ENCODE measurements at places on chromosomes 7 and 10.

DNA sequence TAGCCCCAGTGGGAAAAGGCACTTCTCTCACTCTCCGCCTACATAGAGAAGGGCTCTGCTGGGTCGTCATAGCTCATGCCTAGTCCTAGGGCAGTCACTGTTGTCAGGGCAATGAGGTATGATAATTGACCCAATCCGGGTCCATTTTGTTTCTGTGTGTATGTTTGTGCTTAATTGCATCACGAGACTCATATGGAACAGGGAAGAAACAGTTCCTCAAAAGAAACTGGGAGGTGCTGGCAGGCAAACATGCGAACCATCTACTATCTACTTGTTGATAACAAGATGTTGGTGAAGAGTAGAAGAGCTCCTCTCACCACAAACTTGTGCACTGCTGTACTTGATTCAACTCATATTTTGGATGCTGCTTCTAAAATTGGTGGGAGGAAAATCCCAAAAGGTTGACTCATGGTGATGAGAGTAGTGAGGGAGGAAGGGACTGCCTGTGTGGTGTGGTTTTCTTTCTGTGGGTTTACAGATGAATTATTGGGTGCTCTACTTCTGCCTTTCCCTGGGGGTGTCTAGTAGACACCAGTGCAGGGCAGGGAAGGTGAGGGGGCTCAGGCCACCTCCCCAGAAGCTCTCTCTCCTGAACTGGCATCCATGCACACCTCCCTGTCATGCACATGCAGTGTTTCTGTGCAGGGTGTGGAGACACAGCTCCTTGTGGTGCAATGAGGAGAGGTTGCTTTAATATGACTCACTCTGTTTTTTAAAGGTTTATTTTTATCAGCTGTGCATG is 29.4 kb downstream of the LSMEM1 start:
- peak; percentile 11 for DNase-seq

DNA sequence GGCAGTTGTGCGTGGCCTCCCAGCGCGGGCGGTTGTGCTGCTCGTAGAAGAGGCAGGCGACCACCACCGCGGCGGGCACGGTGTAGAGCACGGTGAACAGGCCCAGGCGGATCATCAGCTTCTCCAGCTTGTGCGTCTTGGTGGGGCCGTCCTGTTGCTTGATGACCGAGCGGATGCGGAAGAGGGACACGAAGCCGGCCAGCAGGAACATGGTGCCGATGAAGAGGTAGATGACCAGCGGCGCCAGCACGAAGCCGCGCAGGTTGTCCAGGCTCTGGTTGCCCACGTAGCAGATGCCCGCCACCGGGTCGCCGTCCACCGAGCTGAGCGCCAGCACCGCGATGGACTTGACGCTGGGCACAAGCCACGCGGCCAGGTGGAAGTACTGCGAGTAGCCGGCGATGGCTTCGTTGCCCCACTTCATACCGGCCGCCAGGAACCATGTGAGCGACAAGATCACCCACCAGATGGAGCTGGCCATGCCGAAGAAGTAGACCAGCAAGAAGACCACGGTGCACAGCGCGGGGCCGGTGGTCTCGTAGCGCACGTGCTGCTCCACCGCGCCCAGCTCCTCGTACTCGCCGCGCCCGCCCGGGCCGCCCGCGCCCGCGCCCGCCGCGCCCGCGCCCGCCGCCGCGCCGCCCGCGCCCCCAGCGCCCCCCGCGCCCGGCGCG is 2.2 kb downstream of the FZD8 start:
- DNase-seq = no peak

DNA sequence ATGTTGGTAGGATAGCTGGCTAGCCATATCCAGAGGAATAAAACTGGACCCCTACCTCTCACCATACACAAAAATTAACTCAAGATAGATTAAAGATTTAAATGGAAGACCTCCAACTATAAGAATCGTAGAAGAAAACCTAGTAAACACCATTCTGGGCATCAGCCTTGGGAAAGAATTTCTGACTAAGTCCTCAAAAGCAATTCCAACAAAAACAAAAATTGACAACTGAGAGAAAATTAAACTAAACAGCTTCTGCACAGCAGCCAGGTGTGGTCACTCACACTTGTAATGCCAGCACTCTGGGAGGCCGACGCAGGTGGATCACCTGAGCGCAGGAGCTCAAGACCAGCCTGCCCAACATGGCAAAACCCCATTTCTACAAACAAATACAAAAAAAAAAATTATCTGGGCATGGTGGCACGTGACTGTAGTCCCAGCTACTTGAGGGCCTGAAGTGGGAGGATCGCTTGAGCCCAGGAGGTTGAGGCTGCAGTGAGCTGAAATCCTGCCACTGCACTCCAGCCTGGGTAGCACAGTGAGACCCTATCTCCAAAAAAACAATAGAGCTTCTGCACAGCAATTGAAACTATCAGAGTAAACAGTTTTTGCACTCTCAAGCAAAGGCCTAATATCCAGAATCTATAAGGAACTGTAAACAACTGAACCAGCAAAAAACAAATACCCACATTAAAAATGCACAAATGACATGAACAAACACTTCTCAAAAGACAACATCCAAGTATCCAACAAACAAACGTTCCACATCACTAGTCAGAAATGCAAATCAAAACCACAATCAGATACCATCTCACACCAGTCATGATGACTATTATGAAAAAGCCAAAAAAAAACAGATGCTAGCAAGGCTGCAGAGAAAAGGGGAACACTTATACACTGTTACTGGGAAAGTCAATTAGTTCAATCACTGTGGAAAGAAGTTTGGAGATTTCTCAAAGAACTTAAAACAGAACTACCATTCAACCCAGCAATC is 4.8 kb downstream of the CRPPA start:
- DNase-seq = no peak

DNA sequence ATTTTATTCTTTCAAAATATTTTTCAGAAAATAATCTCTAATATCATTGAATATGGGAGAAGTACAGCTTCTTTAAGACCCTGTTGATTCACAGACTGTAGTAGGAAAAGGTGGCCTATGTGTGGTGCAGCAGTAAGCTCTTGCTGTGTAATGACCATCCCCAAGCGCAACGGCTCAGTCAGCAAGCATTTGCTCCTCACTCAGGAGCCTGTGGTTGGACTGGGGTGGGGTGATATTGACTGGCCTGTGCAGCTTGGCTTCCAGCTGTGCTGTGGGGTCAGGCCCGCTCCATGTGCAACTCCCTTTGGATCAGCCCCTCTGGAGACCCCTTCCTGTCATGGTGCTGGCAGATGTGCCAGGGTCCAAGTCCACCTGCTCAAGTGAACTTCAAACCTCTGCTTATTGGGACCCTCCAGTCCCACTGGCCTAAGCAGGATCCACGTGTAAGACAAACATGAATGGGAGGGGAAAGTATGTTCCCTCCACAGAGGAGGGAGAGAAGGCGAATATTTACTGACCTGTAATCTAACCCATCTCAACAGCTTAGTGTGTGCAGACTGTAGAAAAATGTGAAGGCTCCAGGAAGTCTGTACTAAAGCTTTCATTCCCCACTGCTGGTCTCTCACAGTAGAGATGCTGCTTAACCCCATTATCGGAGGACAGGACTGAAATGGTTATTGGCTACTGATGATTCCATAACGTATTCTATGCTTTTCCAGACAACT is 239.7 kb downstream of the WDR37 start:
- no peak for DNase-seq

- DNase-seq = no peak
These were observed 32.1 kb upstream of the LHFPL3 start for GRCh38 chr7:104296266-104296665.

- no peak for DNase-seq
These were observed 91.7 kb upstream of the IL6 start for GRCh38 chr7:22635349-22635748.

DNA sequence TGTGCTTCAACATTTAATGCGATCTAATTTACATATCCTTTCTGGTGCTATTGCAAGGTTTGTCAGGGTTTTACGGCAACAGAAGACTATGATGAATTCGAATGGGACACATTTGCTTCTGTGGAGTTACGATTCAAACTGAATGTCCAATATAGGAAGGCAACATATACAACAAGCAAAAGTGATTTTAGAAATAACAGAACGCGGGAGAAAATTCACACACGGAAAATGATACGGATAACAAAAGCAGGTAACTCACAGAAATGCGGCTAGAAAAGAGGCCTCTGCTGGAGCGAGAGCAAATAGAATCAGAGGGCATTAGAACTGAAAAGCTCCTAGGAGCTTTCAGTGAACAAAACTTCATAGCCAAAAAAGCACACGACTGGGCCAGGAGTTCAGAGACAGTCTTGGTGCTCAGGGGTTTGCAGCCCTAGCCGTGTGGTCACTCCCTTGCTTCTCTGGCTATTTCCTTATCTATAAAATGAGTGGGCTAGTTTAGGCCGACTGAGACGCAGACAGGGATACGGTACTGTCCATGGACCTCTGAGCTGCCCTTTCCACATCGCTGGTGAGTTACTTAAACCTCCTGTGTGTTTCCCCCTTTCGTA is 557 bp upstream of the TAX1BP1 start:
- DNase-seq = peak; percentile 8

- DNase-seq = no peak
These were observed 17.9 kb downstream of the ZFAND2A start for GRCh38 chr7:1142051-1142635.

DNA sequence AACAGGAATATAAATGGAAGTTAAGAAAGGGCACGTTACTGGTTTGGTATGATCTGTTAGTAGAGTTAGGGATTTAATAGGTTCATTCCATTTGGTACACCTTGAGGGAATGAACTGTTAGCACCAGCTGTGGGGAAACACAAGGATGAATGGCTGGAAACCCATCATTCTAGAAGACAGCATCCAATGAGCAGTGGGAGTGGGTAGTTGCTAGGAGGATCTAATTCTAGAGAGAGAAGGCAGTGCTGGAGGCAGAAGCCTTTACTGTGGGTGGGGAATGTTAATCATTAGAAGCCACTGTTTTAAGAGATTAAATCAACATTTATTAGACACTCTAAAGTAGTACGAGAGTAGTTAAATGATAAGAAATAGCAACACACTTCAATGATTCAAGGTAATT is 15.5 kb upstream of the GPR15LG start:
- no peak for DNase-seq

- no peak for DNase-seq
These were observed at the start of gene SLIT1 for GRCh38 chr10:97185326-97186058. Gene SLIT1 (minus strand): TSS chr10:97185959. CDS start chr10:97185674, 285 bp downstream.

- DNase-seq = no peak
These were observed 86.2 kb downstream of the AOAH start for GRCh38 chr7:36638140-36638539.

DNA sequence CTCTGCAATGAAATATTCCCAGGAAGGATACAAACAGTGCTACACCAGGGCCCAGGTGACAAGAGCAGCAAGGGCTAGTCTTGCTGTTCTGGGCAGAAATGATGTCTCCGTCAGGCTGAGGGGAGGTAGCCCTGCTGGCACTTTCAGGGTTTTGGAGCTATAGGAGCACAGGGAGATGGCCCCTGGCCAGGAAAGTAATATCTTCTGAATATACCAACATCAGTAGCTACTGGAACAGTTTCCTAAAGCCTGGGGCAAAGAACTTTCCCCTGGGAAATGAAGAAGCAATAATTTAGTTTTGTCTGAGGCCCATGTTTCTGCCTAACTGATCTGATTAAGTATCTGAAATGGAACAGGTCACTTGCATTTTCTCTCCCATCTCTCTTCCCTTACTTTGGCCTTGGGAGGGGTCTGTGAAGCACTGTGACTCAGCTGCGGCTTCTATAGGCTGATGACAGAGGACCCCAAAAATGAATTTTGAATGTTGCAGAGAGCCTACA is 489.1 kb upstream of the PODXL start:
- no peak for DNase-seq

DNA sequence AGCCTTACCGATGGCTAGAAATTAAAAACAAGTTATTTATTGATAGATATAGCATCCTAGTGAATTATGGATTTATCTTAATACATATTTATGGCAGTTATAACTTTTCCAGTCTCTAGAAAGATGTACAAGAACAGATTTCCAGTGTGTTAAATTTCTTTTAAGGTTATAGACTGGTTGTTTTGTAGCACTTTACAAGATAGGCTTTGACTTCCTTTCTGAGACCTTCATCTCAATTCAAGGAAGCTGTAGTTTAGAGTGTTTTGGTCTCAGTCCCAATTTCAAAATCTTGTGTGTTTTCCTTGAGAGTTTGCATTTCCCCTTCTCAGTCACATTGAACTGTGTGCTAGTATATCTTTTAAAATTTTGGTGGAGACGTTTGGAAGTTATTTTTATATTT is 30.1 kb downstream of the PLEKHA1 start:
- no peak for DNase-seq

DNA sequence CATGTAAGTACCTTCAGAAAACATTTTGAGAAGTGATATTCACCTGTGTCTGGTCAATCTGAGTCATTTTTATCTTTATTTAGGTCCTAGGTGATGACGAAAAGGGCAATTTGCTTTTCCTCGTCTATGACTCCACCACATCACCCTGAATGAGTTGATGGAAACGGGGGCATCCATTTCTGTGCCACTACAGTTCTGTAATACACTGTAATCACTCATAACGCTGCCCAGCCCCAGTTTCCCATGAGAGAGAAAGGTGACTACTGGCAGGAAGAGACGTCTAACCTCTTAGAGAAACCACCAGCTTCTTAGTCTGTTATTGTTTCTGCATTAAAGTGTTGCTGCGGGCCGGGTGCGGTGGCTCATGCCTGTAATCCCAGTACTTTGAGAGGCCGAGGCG is 205.3 kb upstream of the MKLN1 start:
- DNase-seq = no peak

DNA sequence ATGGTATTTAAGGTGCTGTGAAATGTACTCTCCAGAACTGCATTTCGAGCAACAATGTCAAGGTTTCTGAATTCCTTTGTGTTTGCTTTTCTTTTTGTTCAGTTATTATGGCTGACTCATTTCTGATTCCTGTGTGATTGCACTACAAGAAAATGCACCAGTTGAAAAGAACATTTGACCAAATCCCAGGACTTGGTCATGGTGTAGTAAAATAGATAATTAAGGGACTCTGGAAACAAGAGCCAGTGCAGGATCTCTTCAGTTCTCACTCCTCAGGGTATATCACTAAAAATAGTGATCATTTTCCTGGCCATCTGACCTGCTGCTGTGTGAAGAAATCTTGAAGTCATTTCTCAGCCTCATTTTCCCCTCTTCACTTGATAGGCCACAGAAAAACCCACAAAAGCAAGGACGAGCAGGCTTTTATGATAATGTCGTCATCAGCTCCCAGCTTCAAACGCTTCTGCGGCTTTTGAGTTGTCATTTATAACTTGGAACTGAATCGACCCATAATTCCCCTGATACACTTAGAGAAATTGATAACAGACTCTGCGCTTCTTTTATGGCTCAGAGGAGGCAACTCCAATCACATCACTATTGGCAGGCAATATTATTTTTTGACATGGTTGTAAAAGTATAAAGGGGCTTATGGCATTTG is 274.7 kb downstream of the HDAC9 start:
- DNase-seq = no peak

GRCh38 chr10:34627331-34627730 is 187.8 kb downstream of the PARD3 start:
- no peak for DNase-seq

- DNase-seq = no peak
These were observed at the start of gene CDK5 for GRCh38 chr7:151057506-151057988. Gene CDK5 (minus strand): TSS chr7:151057897. CDS start chr7:151057848, 49 bp downstream.

- DNase-seq = peak; percentile 56
These were observed 250.2 kb downstream of the ELFN1 start for GRCh38 chr7:1920266-1920681.

GRCh38 chr10:79136236-79137005 is 67.7 kb downstream of the ZMIZ1 start:
- DNase-seq = no peak

- peak; percentile 60 for DNase-seq
These were observed 43.7 kb downstream of the DNAJB9 start for GRCh38 chr7:108613147-108613948.

- no peak for DNase-seq
These were observed 74.1 kb downstream of the TACC2 start for GRCh38 chr10:122062831-122063674.
